ENCODE measurements at places on chromosomes 3 and 15.

DNA sequence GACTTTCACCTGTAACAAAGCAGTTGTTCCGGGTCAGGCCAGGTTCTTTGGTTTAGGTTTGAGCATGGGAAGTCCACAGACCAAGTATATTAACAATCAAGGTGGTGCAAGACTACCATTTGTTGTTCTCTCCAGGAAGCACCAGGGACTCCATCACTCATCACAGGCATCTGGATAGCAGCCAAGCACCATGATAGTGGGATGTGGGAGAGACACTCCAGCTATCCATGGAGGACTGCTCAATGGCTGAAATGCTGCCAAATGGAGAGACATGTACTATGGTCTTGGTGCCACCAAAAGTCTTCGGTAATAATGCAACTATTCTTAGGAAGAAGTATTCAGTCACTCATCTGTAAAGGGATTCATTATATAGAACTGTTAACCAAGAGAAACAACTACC is 143.0 kb downstream of the TNIK start:
- H3K27me3 ChIP-seq, result no peaks in the 10 kb centered on the region
- DNase-seq, result peak; percentile 74
- H3K36me3 ChIP-seq, result no peaks in the 10 kb centered on the region
- no peak overlapping the region for H3K4me3 ChIP-seq
- H3K27ac ChIP-seq, result no peak overlapping the region
- H3K4me1 ChIP-seq, result peaks cover 6% of the 10 kb centered on the region

DNA sequence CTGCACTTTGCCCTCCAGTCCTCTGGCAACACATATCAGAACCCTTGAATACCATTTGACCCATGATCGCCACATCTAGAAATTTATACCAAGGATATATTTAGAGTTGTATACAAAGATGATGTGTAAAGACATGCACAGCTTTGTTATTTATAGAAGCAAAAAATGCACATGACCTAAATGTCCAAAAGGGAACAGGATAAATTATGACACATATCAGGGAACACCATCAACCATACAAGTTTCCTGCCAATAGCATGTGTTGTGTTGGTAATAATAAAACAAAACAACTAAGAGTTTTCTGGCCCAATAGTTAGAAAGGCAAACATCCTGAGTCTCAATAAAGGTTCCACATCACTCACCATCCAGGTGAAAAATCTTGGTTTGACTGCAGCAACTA is 51.5 kb downstream of the AAGAB start:
- H3K27ac ChIP-seq, result no peak overlapping the region
- no peaks in the 10 kb centered on the region for H3K27me3 ChIP-seq
- no peak overlapping the region for H3K4me3 ChIP-seq
- peaks cover 19% of the 10 kb centered on the region for H3K4me1 ChIP-seq
- no peaks in the 10 kb centered on the region for H3K36me3 ChIP-seq
- DNase-seq, result no peak

- H3K27me3 ChIP-seq, result no peaks in the 10 kb centered on the region
- no peaks in the 10 kb centered on the region for H3K4me1 ChIP-seq
- DNase-seq, result peak; percentile 76
- H3K27ac ChIP-seq, result peak within 1 kb of the TSS; percentile 71
Observed at GRCh38 chr3:183252973-183253527, at the start of gene B3GNT5. B3GNT5 (plus strand) TSS chr3:183253253; CDS start chr3:183269799, 16,546 bp downstream.

DNA sequence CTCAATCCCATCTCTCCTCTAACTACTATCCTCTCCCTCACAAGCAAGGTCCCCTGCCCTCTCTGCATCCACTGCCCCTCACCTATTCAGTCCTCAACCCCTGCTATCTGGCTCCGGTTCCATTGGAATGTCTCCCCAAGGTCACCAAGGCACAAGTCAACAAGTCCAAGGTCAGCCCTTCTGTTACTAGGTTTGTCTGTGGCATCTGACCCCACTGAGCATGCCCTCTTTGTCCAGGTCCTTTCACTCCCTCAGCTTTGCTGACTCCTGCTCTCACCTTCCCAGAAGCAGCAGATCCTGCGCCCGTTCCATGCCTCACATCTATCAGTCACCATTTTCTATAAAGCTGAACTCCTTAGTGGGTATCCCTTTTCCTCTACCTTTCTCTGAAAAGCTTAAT is 8.3 kb upstream of the SEMA7A start:
- no peak overlapping the region for H3K4me3 ChIP-seq
- no peak for DNase-seq
- H3K27ac ChIP-seq, result no peak overlapping the region
- H3K4me1 ChIP-seq, result peaks cover 11% of the 10 kb centered on the region
- H3K36me3 ChIP-seq, result no peaks in the 10 kb centered on the region

DNA sequence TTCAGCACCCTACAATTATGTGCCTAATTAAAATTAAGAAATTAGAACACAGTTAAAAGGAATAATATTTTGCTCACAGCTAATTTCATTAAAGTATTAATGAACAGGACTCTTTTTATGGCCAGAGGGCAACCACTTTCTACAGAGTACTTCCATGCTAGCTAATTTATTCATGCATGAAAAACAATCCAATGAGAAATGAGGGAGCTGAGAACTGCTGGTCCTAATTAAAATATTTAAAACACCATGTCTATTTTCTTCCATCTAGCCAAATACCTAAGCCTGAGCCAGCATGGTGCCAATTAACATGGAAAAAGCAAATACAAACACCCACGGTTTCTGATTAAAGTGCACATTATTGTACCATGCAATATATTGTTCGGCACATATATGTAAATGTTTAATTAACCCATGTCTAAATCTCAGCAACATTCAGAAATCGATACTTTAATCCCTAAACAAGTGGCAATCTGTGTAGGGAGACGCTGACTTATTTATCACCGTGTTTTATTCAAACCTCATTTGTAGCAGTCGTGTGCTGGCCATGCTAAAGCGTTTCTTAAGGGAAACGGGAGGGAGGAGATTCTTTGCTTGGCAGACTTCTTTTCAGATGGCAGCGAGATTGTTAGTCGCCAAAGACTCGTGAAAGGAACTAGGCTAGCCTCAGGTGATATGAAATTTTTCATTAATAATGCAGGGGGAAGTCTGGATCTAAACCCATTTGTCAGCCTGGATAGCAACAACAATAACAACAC is 193.5 kb downstream of the ANXA2 start:
- no peaks in the 10 kb centered on the region for H3K27me3 ChIP-seq
- no peak overlapping the region for H3K4me3 ChIP-seq
- H3K4me1 ChIP-seq, result no peaks in the 10 kb centered on the region
- H3K36me3 ChIP-seq, result no peaks in the 10 kb centered on the region
- DNase-seq, result no peak
- no peak overlapping the region for H3K27ac ChIP-seq

DNA sequence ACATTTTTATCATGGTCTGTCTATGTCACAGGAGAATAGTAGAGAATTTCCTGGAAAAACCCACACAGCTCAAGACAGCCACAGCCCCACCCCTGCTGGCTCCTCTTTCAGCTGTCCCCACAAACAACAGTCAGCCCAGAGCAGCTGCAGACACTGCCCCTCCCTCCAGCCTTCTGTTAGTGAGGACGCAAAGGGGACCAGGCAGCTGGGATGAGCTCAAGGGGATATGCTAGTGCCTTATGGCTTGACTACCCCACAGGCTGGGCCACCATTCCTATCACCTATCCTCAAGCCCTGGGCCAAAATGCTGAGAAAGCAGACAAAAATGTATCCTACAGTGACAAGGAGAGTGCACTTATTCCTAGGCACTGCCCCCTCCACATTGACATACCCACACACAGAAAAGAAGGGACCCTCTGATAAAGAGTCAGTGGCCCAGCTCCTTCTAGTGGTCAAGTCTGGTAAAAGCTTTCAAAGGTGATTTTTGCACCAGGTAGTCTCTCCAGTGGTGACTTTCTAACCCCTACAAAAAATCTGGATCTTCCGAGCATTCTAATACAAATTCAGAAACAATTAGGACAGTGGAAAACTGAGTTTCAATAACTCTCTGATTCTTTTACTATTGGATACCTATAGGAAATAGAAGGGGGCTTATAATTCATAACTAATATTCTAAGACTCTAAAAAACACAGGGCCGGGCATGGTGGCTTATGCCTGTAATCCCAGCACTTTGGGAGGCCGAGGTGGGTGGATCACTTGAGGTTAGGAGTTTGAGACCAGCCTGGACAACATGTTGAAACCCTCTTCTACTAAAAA is 3.0 kb upstream of the MAP1A start:
- H3K27me3 ChIP-seq, result no peaks in the 10 kb centered on the region
- no peak overlapping the region for H3K27ac ChIP-seq
- H3K4me3 ChIP-seq, result no peak overlapping the region
- H3K4me1 ChIP-seq, result peaks cover 36% of the 10 kb centered on the region
- DNase-seq, result peak; percentile 61

- H3K4me3 ChIP-seq, result no peak overlapping the region
- H3K27ac ChIP-seq, result no peak overlapping the region
- H3K4me1 ChIP-seq, result no peaks in the 10 kb centered on the region
- no peaks in the 10 kb centered on the region for H3K36me3 ChIP-seq
- no peak for DNase-seq
Observed at GRCh38 chr15:35958975-35959374, 413.0 kb upstream of the DPH6 start.

GRCh38 chr15:29550834-29551465 is 271.3 kb downstream of the TJP1 start:
- H3K4me3 ChIP-seq, result no peak overlapping the region
- no peaks in the 10 kb centered on the region for H3K27me3 ChIP-seq
- no peak overlapping the region for H3K27ac ChIP-seq
- no peak for DNase-seq
- no peaks in the 10 kb centered on the region for H3K36me3 ChIP-seq
- no peaks in the 10 kb centered on the region for H3K4me1 ChIP-seq

DNA sequence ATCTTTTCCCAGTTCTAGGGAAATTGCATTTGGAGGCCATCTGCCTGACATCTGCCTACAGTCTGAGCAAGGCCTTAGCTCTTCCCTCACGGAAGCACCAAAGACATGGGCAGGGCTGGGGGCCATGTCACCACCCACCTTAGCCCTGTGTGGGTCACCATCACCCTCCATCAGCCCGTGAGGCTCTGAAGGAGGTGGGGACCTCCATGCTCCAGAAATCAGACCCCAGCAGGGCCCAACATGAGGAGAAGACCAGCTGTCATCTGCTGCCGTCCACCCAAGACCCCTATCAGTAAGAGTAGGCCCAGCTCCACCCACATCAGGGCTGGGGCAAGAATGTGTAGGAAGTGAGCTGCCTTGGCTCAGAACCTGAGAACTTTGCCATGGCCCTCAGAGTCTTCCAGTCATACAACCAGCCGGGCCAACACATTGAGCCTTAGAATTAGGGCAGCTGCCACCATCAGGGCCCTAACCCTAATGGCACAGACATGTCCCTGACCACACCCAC is 1.9 kb downstream of the TMIE start:
- no peak overlapping the region for H3K4me3 ChIP-seq
- H3K27me3 ChIP-seq, result no peaks in the 10 kb centered on the region
- H3K27ac ChIP-seq, result no peak overlapping the region
- DNase-seq, result no peak
- no peaks in the 10 kb centered on the region for H3K36me3 ChIP-seq

DNA sequence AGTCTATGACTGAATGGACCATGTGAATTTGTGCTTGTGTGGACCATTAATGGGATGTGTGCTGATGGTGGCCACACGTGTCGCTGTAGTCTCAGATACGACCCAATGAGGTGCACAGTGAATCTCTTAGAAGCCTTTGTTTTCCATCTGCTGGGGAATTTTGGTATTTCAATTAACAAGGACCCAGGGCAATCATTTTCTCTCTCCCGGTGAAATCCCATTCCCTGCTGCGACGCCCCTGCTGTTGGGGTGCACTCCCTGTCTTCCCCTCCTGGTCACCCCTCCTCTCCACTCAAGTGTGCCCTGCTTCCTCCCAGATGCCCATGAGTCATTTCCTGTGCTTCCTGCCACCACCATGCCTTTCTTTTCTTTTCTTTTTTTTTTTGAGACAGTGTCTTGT is 32.7 kb downstream of the EBLN2 start:
- DNase-seq, result no peak
- H3K4me1 ChIP-seq, result no peaks in the 10 kb centered on the region
- H3K27ac ChIP-seq, result no peak overlapping the region

DNA sequence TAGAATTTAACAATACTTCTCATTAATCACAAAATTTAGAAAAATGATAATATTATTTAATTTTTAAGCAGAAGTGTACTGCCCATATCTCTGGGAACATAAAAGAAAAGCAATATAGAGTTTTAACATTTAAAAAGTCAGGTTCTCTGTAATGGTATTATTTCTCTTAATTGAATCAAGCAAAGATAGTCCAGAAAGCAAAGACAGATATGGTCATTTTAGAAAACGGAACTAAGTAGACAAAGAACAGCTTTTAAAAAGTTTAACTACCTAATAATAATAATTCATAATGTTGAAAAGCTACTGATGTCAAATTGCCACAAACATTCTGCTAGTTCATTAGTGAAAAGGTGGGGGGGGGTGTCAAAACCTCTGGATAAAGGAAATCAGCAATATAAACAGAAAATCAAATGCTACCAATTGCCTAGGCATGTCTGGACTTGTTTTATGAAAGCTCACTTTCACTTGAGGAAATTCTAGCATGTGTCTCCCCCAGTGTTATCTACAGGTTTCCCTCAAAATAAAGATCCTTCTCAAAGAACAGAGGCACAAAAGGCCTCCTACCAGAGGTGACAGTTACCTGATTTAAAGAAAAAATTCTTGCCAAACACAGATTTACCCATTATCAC is 1.7 kb downstream of the ZMAT3 start:
- no peak for DNase-seq
- H3K4me1 ChIP-seq, result peaks cover 3% of the 10 kb centered on the region
- no peak overlapping the region for H3K4me3 ChIP-seq
- H3K27ac ChIP-seq, result peak overlapping the region; percentile 91
- no peaks in the 10 kb centered on the region for H3K36me3 ChIP-seq

GRCh38 chr3:13353506-13353905 is 66.6 kb downstream of the NUP210 start:
- DNase-seq, result no peak
- no peaks in the 10 kb centered on the region for H3K36me3 ChIP-seq
- H3K27me3 ChIP-seq, result no peaks in the 10 kb centered on the region
- H3K4me1 ChIP-seq, result peaks cover 2% of the 10 kb centered on the region

GRCh38 chr3:128709038-128709437 is 16.9 kb upstream of the RAB7A start:
- H3K4me1 ChIP-seq, result no peaks in the 10 kb centered on the region
- H3K27ac ChIP-seq, result no peak overlapping the region

GRCh38 chr3:143511174-143511879 is 336.9 kb downstream of the SLC9A9 start:
- H3K4me1 ChIP-seq, result no peaks in the 10 kb centered on the region
- no peak for DNase-seq
- no peaks in the 10 kb centered on the region for H3K27me3 ChIP-seq

GRCh38 chr3:122974764-122975162 is 52.8 kb downstream of the SEMA5B start:
- no peak overlapping the region for H3K27ac ChIP-seq
- H3K36me3 ChIP-seq, result no peaks in the 10 kb centered on the region
- H3K27me3 ChIP-seq, result no peaks in the 10 kb centered on the region
- H3K4me1 ChIP-seq, result peaks cover 3% of the 10 kb centered on the region
- no peak overlapping the region for H3K4me3 ChIP-seq
